ENCODE measurements at places on chromosomes 11 and 22.
A peak's percentile ranks its signal among the peaks of the same experiment; 100 is the strongest.

DNA sequence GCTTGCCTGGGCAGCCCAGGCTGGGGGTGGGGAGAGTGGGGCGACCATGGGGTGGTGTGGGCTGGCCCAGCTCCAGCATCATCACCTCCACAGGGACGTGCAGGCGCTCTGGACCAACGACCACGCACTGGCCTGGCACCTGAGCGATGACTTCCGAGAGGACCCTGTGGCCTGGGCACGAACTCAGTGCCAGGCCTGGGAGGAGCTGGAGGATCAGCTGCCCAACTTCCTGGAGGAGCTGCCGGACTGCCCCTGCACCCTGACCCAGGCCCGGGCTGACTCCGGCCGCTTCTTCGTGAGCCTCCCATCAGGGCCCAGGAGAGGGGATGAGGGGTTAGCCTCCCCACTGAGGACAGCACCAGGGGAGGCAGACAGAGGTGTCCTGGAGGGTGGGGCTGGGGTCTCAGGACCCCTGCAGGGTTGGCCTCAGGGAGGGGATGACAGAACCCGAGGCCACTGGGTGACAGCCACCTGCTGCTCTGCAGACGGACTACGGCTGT is 3.8 kb downstream of the SUSD2 start:
- no peak for DNase-seq

- no peak for DNase-seq
Measured at GRCh38 chr11:19679952-19680828, 32.4 kb upstream of the NAV2 start.

- peak; percentile 41 for DNase-seq
Measured at GRCh38 chr11:33017478-33017877, 1.8 kb downstream of the DEPDC7 start.

DNA sequence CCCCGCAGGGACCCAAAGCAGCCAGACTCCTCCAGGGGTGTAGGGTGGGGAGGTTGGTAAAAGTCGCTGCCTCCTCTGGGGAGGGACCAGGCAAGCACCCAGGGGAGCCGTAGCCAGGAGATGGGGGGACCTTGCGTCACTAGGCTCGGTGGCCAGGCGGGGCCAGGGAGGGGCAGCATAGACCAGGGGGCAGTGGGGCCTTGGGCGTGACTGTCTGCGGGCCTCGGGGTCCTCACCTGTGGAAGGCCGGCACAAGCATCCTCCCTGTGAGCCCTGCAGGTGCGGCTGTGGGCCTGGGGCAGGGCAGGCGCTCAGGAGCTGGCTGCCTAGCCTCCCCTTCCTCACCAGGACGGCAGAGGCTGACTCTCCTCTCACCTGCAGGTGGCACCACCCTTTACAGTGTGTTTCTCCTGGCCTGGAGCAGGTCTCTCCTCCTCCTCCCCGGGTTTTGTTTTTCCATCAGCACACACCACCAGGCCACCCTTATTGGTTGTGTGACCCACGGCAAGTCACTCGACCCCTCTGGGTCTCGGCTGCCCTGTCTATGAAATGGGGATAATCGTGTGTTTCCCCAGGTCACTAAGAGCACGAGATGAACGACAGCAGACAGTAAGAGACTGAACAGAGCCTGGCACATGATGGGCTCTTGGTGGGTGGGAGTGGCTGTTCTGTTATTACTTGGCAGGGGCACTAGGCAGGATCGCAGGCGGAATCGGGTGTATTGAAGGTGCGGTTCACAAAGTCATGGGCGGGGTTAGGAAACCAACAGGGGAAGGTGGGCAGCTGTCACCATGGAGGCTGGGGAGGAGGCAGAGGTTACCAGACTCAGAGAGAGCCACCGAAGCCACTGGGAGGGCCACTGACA is 52.7 kb downstream of the FLRT1 start:
- DNase-seq, result no peak

- DNase-seq, result no peak
Measured at GRCh38 chr22:44023404-44024287, 456 bp upstream of the PARVB start.

- no peak for DNase-seq
Measured at GRCh38 chr11:20874358-20874757, 205.0 kb downstream of the NELL1 start.

DNA sequence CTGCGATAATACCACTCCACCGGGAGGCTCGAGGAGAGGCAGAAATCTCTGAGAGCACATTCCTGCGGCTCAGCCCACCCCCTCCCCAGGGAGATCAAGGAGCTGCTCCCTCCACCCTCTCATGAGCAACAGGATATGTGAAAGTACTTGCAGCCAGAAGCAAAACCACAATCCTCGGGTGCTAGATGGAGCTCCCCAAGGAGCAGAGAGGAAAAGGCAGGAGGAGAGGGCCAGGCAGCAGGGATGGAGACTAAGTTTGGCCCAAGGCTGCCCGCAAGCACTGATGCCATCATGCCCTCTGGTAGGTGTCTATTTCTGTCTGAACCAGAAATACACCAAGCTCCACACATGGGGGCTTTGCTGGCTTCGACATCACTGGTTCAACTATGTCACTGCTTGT is 22.3 kb downstream of the VPS37C start:
- no peak for DNase-seq

- no peak for DNase-seq
Measured at GRCh38 chr11:110339456-110340250, 43.2 kb upstream of the RDX start.

DNA sequence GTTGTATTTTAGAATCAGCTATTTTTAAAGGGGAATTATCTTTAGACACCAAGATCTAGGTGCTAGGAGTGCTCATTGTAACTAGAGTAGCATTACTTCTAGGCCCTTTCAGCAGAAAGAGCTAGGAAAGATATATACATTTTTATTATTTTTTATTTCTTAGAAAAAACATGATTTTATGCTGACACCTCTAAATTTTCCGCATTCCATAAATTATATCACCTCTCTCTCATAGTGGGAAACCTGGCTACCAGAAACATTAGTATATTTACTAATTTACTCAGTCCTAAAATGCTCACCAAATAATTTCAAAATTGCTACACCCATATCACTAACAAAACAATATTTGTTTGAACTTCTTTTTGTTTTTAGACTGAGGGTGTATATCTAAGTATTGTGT is 32.1 kb upstream of the SLC36A4 start:
- no peak for DNase-seq

GRCh38 chr11:116059919-116060318 is 555.7 kb upstream of the CADM1 start:
- DNase-seq, result no peak

DNA sequence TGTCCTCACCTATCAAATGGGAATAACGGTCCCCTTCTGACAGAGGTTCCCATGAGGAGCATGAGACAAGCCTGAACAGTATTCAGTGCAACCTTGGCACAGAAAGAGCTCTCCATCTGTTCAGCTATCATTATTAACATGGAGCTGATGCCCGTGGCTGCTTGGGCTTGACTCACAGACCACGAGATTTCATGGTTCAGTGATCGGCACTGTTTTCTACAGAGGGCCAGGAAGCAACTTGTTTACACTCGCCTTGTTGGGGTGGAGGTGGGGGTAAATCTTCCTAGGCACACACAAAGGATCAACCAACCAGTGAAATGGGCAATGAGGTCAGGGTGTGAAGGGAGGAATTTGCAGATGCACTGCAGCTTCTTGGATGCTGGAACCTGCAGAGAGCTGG is 88.2 kb downstream of the CWC15 start:
- peak; percentile 1 for DNase-seq

DNA sequence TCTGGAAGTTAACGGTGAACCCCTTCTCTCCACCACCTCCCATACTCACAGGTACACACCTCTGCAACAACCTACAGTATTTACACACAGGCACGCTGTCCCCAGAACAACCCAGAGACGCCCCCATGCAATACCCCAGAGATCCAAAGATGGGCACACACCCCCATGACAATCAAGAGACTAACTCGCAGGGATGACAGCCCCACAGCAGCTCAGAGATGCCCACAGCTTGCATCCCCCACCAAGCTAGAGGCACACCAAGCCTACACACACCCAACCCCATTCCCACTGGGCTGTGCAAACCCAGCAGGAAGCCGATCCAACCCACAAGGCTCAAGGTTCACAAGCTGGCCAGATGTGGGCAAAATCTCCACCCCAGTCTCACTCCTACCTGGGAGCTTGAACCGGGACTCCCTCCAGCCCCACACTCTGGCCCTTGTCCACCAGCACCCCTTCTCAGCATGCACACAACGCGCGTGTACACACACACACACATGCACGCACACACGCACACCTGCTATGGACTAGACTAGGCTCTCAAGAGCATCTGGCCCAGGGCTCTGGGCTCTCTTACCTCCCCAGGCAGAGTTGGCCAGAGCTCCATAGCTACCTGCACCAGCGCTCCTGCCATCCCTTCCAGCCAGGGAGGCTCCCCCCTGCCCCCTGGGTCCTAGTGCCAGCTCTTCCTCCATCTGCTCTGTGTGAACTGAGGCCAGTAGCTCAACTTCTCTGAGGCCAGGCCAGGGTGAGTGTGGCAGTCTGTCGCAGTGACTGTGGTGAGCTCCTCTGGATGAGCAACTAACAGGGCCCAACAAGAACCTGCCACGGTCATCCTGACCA is 11.5 kb downstream of the STARD10 start:
- no peak for DNase-seq

DNA sequence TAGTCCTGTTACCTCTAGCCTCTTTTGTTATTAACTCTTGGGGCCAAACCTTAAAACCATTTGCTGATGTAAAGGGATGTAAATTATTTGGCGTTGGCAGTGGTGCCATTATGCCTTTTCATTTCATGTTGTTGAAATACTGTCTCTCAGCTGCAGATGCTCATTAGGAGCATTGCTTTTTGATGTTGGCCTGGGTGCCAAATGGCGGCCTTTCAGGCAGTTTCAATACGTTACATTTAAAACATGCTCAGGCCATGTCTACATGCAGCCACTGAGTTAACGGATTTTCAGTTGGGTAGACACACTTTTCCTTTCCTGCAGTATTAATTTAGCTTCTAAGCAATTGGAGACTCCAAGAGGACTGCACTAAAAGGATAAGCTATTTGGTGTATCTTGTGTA is 5.3 kb downstream of the NCAM1 start:
- no peak for DNase-seq

- DNase-seq, result no peak
Measured at GRCh38 chr11:31646216-31646615, 136.6 kb downstream of the ELP4 start.

DNA sequence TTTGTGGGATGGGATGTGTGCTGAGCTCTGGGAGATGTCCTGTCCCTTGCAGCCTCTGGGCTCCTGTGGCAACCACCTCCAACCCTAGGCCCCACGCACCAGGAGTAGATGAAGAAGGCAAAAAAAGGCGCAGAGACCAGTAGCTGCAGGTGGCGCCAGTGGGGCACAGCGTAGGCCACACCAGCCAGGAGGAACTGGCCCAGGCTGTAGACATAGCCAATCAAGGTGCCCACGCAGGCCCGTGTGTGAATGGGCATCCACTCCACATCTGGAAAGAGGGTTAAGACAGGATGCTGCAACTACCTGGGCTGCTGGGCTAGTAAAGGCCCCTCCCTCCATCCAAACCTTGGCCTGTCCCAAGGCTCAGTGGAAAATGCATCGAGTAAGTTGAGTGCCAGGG is 3.0 kb downstream of the SLC22A6 start:
- DNase-seq, result no peak

DNA sequence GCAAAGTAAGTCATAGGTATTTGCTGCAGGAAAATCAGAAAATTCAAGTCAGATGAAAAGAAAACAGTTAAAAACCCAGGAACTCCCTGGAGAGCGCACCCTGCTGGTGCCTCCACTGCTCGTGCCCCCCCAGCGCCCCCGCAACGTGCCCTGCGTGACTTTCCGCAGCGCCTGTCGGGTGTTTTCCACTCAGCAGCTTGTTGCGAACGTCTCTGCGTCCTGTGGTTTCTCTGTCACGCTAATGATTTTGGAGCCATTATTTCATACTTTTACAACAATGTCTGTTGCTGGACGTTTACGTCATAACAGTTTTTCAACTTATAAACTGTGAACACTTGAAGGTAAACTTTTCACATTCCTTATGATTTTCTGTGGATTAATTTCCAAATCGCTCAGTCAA is 5.0 kb downstream of the CRELD2 start:
- no peak for DNase-seq

Measured in NCI-H524 treated with DMSO at 0.1 percent for 48 hours (cell line).